GM19239 (cell line): ENCODE measurements at places on chromosomes 7 and 10.

DNA sequence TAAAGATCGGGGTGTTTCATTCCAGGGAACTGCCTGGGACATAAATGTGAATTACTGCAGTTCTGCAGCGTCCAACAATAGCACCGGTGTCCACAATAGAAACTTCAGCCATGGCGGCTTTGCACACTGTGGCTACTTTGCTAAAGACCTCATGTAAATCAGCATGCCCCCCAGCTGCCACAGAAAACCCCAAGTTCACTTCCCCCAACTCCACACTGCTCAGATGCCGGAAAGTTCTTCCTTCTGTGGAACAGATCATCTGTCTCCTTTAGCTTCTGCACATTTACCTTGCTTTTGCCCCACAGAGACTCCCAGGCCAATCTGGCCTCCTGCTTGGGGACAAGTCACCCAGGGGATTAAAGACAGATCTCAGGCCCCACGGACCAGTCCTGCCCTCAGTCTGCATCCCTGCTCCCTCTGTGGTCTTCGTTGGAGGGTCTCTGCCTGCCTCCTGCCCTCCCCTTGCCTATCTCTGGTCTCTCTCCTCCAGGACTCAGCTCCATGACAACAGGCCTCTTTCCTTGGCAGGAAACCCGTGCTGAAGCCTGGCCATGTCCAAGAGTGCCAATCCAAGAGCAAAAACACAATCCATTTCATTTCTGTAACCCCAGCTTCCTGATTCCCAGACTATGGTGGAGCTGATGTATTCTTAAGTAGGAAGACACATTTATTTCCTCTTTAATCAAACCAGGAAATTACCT is 403.2 kb downstream of the RPS24 start:
- DNase-seq = no peak

DNA sequence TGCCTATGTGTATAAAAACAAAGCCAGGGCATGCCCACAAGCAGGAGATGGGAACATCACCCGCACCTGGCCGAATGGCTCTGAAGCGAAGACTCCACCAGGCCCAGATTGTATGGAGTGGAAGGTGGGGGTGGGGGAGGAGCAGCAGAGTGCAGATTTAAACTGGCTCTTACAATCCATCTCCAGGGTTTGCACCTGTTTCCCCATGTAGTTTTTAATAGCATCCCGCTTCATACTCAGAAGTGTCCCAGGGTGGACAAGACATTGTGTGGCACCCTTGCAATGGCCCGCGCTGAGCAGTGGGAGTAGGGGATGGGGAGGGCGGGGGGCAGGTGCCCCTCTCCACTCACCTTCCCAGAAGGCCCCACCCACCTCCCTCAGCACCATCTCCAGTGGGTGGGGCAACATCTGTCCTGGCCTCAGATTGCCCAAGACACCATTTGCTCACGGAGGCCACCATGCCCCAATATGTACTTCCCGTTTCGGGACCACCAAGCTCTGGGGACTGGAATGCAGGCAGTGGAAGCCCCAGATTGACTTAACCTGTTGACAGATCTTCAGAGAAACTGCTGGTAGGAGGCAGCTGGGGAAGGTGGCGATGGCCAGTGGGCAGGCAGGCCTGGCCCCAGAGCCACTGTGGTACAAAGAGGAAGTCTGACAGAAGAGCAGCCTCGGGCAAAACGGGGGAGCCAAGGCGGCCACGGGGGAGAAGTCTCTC is 23.0 kb downstream of the VSIR start:
- DNase-seq = no peak

DNA sequence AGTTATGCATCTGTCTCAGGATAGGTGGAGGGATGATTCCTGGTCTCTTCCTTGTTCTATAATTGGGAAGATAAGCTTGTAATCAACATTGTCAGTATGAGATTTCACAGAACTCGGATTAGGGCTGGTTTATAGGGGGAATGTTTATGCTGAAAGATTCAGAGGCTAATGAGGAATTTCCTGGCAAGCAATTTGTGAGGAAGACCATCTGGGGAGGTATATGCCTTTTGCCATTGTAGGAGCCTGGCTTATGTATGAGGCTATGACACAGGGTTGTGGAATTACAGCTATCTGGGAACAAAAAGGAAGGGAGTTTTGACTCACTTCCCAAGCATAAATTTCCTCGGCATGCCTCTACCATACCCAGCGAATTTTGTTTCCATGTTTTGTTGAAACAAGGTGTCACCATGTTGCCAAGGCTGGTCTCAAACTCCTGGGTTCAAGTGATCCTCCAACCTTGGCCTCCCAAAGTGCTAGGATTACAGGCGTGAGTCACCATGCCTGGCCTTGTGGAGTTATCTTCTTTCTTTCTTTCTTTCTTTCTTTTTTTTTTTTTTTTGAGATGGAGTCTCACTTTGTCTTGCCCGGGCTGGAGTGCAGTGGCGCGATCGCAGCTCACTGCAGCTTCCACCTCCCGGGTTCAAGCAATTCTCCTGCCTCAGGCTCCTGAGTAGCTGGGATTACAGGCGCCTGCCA is 1.6 kb upstream of the COPS6 start:
- DNase-seq = no peak

DNA sequence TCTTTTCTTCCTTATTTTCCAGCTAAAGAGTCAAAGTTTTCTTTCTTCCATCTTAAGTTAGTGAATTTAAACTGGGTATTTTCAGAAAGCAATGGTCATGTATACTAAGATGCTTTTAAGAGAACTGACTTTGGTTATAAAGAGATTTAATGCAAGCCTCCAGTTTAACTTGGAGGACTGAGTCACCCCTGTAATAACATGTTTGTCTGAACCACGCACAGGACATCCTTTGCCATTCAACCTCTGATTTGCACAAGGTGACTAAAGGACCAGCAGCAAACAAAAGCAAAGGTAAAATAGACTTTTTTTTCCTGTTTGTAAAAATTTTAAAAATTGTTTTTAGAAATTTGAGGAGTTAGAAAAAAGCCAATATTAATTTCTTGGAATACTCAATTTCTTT is 2.9 kb downstream of the HYAL4 start:
- DNase-seq = no peak

- DNase-seq = no peak
These were observed 53.7 kb downstream of the HIBADH start for GRCh38 chr7:27608776-27609495.

DNA sequence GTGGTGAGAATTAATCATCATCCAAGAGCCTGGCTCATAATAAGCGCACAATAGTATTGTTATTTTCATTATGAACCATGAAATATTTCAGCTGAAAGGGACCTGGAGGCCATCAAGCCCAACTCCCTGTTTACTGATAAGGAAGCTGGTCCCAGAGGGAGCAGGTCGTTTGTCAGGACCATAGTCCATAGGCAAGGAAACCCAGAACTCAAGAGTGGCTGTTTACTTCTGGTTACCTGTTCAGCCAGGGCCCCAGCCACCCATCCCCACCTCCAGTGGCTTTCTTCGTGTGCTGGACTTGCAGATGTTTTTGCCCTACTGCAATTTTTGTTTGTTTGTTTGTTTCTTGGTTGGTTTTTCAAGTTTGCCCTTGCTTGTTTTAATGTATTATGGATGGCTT is 152.0 kb downstream of the TPST1 start:
- DNase-seq = no peak

DNA sequence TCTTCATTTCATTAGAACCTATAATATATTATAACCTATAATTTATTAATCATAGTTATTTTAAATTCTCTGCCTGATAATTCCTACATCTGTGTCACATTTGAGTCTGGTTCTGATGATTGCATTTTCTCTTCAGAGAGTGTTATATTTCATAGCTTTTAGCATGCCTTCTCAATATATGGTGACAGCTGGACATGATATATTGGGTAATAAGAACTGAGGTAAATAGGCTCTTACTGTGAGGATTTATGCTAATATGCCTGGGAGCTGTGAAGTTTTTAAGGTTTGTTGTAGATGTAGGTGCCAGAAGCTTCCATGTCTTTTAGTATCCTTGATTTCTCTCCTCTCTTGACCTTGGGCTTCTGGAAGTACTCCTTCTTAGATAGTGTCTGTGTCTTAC is 325.9 kb upstream of the SEMA3D start:
- no peak for DNase-seq

GRCh38 chr7:101303102-101303701 is 18.4 kb downstream of the IFT22 start:
- DNase-seq = no peak

DNA sequence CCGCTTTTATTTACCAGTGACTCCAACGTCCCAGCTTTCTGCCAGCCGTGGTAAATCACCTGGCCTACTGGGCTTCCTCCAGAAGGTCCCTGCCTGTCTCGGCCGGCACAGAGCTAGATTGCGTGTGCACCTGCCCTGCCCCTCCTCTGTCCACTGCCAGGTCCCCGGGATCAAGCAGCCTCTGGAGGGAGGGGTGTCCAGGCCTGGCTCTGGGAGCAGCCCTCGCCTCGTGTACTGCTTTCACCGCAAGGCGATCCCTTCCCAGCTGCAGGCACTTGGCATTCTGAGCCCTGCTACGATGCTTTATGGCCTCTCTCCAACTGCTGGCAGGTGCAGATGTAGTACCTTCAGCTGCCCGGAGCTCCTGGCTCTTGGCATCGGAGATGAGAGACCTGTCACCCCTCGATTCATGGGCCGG is 7.4 kb downstream of the SLC29A3 start:
- DNase-seq = no peak

- no peak for DNase-seq
These were observed 26.0 kb downstream of the PPP1R3A start for GRCh38 chr7:113892818-113893217.

GRCh38 chr10:75195035-75195763 is 15.4 kb upstream of the VDAC2 start:
- DNase-seq = no peak

- DNase-seq = peak; percentile 43
These were observed 19.4 kb downstream of the C1GALT1 start for GRCh38 chr7:7201578-7202374.

DNA sequence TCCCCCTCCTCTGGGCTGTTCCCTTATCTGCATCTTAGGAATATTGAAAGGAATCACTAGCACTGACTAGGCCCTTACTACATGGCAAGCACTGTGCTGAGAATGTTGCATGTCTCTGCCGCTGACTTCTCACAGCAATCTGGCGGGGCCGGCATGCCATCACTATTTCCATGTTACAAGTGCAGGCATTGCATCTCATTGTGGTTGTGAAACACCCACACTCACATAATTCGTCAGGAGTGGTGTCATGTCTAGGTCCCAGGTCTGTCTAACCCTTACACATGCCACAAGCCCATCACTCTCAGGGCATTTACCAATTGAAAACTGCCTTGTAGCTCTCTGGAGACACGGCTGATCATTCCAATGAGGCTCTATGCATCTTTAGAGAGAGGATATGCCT is 8.5 kb upstream of the IL2RA start:
- no peak for DNase-seq

DNA sequence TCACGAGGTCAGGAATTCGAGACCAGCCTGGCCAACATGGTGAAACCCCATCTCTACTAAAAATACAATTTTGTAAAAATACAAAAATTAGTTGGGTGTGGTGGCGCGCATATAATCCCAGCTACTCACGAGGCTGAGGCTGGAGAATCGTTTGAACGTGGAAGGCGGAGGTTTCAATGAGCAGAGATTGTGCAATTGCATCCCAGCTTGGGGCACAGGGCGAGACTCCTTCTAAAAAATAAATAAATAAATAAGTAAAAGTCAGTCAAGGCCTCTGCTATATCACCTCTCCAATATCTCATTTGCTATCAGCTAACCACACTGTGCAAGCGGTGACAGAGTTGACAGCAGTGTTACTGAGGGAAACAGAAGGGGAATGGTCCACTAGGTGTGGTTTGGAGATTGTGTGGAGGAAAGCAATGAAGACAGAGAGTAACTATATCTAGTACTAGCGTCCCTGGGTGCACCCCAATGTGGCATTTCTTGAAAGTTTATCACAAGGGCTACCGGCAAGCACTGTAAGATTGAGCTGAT is 20.9 kb upstream of the NFE2L3 start:
- no peak for DNase-seq

GRCh38 chr10:103504181-103504783 is 10.8 kb downstream of the NEURL1 start:
- no peak for DNase-seq

- no peak for DNase-seq
These were observed 98.4 kb upstream of the FRMD4A start for GRCh38 chr10:14429043-14429700.

DNA sequence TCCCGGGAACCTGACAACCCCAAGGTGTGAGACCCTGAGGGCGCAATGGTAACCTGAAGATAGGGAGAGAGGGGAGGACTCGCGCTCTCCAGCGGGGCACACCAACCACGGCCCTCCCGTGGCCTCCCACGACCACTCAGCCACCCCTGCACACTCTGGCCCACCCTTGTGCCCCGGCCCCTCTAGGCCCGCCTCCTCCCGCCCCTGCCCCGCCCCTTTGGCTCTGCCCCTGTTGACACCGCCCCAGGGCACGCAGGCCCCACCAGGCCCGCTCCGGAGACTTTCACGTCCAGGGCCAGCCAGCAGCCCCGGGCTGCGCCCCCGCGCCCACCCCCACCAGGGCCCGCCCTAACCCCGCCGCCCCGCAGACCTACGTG is 10.9 kb downstream of the ATG9B start:
- DNase-seq = no peak

DNA sequence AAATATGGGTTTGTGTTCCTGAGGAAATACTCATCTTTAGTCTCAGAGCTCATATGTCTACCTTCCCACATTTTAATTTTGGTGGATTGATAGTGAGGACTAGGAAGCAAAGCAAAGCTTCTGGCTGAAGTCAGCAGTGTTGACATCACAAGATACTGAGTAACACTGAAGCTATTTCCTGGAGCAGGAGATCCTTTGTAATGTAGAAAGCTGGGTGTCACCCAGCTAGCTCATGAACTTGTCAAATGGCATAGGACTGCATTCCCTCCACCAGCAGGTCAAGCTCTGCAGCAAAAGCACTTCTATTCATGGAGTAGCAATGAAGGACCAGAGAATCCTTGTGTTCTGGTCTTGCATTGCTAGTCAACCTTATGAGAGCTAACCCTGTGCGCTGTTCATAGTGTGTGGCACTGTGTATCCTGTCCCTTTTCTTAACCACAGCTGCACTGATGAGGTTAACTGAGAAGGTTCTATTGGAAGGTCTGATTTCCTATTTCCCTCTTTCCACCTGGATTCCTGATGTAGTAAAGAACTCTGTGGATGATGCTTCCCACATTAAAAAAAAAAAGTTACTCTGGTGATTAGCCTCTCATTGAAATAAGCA is 94.8 kb upstream of the ZNF804B start:
- DNase-seq = no peak

GRCh38 chr7:20229646-20230500 is 12.7 kb upstream of the MACC1 start:
- DNase-seq = no peak

DNA sequence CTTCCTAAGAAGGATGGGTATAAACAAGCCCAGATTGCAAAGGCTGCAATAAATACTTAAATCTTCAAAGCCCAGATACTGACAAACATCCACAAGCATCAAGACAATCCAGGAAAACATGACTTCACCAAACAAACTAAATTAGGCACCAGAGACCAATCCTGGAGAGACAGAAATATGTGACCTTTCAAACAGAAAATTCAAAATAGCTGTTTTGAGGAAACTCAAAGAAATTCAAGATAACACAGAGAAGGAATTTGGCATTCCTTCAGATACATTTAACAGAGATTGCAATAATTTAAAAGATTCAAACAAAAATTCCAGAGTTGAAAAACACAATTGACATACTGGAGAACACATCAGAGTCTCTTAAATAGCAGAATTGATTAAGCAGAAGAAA is 23.0 kb downstream of the GSDME start:
- DNase-seq = no peak
